ENCODE measurements at places on chromosomes 11 and 22. TPM values are rescaled to one million over a fixed set of nuclear protein-coding genes. Genes with fewer than 3 reads are reported as not detected.

- DNase-seq = no peak
Observed at GRCh38 chr11:64233913-64234586, at the start of gene VEGFB. VEGFB (plus strand) TSS chr11:64234584; CDS start chr11:64234834, 250 bp downstream.

DNA sequence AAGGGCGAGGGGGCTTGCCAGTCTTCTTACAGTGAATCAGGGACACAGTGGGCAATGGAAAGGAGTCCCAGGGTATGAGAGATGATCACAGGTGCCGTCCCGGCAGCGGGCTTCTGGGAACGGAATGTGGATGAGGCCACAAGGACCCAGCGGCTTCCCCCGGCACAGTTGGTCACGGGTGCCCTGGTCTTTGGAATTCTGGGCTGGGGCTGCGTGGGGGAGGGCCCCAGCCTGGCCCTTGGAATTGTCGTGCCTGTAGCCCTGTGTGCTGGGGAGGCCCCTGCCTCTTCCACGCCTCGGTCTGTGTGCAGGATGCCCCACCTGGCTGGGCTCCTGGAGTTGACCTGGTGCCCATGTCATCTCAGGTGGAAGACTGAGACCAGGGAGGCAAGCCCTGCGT, 76.6 kb downstream of the FBLN1 start:
- no peak for DNase-seq

DNA sequence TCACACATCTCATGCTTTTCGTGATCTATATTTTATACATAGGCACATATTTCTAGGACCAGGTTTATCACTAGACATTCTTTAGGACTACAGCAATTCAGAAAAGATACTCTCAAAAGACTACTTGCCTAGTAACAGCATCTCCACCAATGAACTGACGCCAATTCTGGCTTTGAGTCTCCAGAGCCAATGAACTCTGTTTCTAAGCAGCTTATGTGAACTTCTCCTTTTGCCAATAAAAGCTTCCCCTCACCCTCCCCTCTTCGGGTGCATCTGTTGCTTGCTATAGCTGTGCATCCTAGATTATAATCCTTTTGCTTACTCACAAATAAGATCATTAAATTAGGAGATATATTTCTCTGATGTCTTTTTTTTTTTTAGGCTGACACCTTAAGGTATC, 11.4 kb upstream of the ANKK1 start:
- no peak for DNase-seq

DNA sequence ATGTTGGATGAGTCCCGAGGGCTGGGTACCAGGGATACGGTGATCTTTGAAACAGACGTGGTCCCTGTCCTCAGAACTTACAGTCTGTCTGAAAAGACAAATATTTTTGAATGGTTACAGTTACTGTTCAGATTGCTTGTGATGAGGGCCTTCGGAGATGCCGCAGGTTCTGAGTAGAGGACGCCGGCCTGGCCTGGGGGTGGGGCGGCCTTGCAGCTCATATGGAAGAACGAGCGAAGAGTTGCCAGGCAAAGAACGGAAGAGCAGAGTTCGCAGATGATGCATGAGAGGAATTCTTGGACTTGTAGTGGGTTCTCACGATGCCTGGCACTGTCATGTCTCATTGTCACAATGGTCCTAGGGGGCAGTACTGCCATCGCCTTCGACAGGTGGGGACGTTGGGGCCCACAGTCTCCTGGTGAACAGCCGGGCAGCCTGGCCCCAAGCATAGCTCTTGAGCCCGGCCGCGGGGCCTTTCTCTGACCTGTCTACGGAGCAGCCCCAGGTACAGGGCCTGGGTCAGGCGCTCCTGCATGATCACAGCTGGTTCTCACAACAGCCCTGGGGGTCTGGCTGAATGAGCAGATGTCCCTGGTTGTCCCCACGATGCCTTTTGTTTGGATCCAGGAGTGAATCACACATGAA, 60.9 kb upstream of the PARVG start:
- no peak for DNase-seq

Gene USP2
- total RNA-seq = 1.1 TPM

- DNase-seq = no peak
Observed at GRCh38 chr11:79860336-79860735, 419.5 kb upstream of the TENM4 start.

Gene MRGPRF
- total RNA-seq = 48.5 TPM

DNA sequence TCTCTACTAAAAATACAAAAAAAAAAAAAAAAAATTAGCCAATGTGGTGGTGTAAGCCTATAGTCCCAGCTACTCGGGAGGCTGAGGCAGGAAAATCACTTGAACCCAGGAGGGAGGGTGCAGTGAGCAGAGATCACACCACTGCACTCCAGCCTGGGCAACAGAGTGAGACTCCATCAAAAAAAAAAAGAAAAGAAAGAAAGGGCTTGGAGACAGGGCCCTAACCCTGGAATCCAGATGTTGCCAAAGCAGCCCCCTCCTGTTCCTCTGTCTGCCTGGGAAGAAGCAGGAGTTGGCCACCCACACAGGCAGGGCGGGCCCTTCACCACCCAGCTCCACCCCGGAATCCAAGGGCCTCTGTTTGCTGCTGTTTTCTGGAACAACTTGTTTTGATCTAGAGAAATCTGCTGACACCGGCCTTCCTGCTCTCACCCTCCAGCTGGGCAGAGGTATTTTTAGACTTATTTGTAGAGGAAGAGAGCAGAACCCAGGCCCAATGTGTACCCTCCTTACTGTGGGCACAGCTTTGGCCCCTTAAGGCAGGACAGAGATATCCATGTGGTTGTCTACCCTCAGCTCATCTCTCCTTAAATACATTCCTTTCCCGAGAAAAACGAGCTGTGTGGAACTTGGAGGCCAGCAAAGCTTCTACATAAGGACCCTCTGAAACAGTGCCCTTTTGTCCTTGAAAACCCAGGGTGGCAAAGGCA, 2.7 kb upstream of the NEAT1 start:
- DNase-seq = no peak

DNA sequence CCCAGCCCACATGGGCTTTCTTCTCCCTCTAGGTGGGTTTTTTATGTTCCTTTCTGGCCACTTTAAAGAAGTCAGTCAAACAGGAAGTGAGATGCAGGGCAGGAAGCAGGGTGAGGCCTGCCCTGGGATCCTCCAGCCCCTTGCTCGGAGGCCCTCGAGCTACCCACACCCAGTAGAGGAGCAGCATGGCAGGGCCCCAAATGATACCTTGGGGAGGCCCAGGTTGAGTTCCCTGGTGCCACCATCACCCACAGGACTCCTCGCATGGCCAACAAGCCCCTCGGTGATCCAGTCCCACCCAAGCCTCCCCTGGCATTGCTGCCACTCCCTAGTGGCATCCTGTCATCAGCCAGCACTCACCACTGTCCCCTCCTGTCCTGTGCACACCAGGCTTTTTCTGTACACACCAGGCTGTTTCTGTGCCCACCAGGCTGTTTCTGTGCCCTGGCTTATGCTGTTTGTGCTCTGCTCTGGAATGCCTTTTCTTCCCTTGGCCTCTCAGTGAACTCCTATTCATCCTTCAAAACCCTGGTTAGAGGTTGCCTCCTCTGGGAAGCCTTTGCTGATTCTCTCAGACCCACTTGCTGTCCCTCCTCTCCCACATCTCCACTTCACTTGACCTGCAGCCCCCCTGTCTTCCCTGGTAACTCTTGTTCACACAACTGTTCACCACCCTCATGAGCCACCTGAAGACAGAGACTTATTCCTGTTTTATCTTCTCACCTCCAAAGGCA, 3.1 kb upstream of the PTGDR2 start:
- DNase-seq = no peak

DNA sequence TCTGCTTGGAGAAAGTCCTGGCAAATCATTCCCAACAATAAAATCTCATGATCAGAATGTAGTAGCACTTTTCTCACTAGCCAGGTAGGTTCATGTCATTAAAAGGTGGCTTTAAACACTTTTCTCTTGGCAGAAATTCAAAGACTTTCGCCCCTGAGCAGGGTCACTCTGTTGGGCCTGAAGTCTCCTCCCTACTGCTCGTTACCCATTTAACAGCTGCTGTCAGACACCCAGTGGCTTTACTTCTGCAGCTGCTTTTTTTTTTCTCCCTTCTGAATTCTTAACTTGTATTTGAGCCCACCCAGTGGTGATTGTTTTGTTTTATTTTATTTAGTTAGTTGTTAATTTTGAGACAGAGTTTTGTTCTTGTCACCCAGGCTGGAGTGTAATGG, 25.0 kb downstream of the ARHGAP8 start:
- DNase-seq = no peak

Gene MMP27
- total RNA-seq = not detected

DNA sequence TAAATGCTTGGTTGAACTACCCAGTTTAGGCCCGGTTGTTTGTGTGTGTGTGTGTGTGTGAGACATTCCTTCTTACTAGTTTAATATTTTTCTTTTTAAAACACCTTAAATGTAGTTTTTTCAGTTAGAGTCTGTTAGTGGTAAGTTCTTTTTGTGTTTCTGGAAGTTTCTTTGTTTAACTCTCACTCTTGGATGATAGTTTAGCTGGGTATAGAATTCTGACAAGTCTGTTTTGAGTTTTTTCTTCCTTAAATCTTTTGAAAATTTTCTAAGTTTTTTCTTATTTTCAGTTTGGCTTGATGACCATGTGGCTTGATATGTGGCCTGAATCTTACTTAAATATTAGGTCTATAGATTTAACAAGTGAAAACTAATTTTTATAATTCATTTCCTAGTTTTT, 60.1 kb downstream of the PDE3B start:
- DNase-seq = no peak

Gene ALDH3B1
- 4.6 TPM for total RNA-seq

Gene DSCAML1
- 2.0 TPM for total RNA-seq

- no peak for DNase-seq
Observed at GRCh38 chr11:120932305-120932915, 91.5 kb upstream of the TBCEL start.

GRCh38 chr11:17366495-17366894, 14.9 kb downstream of the NCR3LG1 start:
- no peak for DNase-seq

DNA sequence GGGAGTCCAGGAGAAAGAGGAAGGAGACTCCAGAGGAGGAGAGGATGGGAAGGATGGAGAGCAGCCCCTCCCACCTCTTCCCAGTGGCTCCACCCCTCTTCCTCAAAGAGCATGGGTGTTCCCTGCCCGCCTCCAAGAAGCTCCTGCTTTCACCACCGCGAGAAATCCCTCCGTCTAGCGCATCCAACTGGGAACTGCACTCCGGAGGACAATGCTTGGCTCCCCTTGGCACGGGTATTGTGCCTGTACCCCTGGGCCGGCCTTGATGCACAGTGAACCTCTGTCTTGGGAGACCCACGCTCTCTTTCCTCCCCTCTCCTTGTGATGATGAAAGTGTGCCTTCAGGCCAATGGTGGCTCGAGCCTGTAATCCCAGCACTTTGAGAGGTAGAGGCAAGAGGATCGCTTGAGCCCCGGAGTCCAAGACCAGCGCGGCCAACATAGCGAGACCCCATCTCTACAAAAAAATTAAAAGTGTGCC, 14.9 kb upstream of the ADA2 start:
- DNase-seq = no peak

Gene PTPN5
- total RNA-seq = 0.21 TPM

GRCh38 chr22:41152902-41153301, 52.2 kb upstream of the L3MBTL2 start:
- DNase-seq = no peak

Gene ELFN2
- 0.21 TPM for total RNA-seq

GRCh38 chr11:113655771-113656170, 50.3 kb downstream of the TMPRSS5 start:
- DNase-seq = no peak

- DNase-seq = no peak
Observed at GRCh38 chr22:24455039-24455438, 27.6 kb downstream of the ADORA2A start.

Gene SCGB1A1
- 9.5 TPM for total RNA-seq

DNA sequence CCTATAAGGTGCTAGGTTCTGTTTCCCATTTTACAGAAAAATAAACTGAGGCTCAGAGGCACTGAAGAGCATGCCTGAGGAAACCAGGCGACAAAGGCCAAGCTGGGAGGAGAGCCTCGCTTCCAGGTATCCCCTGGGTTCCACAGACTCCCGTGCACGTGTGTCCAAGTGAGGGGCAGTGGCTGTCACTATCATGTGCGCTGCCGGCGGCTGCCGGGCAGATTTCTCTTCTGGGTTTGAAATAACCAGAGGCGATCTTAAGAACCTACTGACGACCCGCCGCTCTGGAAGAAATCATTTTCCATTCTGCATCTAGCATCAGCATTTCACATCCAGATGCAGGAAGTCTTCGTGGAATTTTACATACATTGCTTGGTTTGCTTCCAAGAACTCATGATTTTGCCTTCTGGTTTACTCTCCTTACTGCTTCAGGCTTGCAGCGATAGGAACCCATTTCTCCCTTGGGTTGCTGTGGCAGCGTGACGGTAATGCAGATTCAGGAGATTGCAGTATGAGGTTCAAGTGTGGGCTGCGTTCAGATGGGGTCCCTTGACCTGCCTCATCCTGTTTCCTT, 28.6 kb downstream of the ARHGAP8 start:
- no peak for DNase-seq

DNA sequence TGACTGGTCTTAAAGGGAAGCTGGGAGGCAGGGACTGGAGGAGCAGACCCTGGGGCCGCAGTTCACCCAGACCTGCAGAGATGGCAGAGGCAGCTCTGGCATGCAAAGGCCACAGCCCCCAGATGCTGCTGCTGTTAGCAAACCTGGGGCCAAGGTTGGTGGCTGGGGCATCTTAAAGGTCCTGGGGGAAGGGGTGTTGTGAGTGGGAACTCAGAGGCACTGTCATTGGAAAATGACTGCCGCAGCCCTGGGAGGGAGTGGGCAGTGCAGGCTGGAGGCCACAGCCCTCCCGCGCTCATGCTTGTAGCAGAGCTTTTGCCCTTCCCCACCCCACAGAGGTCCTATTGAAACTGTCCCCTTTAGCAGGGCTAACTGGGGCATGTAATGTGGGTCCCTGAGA, 111.8 kb downstream of the CTTN start:
- no peak for DNase-seq

Gene OR4D5
- total RNA-seq = not detected

DNA sequence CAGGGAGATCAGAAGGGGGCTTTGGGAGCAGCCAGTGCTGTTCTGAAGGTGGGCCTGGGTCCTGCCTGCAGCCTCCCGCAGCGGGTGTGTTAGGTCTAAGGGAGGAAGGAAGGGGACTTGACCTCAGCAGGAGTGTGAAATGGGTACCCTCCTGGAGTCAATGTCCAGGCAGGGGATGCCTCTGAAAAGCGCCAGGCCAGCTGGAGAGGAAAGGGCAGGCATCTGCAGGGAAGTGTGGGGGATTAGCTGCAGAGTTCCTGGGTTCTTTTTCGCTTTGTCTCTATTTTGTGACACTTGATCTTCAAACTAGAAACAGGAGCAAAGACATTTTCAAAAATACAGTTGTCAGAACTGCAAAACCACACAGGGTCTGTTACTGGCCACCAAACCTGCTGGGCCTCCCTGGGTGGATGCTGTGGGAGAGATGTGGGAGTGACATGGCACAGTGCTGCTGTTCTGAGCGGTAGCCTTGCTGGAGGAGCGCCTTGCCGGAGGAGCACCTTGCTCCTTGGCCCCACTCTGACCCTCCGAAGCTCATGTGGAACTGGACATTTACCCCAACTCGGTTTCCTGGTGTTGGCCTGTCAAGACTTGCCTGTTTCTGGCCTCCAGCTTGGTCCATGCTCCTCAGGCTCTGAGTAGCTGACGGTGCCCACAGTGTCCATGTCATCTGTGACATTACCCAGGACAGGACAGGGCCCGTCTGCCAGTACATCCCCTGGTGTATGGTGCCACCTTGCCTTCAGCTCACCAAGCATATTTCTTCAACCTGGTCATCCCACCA, 25.9 kb downstream of the MED15 start:
- no peak for DNase-seq

Gene IFTAP
- 47.2 TPM for total RNA-seq

Gene APOL6
- 23.6 TPM for total RNA-seq

GRCh38 chr11:108112057-108112456, 9.3 kb upstream of the ACAT1 start:
- no peak for DNase-seq

Gene PGA5
- 0.69 TPM for total RNA-seq

All from urinary bladder (tissue), 4 donors.